LHCN-M2 (cell line): ENCODE measurements at places on chromosomes 3 and 15.
A peak's percentile ranks its signal among the peaks of the same experiment; 100 is the strongest.

DNA sequence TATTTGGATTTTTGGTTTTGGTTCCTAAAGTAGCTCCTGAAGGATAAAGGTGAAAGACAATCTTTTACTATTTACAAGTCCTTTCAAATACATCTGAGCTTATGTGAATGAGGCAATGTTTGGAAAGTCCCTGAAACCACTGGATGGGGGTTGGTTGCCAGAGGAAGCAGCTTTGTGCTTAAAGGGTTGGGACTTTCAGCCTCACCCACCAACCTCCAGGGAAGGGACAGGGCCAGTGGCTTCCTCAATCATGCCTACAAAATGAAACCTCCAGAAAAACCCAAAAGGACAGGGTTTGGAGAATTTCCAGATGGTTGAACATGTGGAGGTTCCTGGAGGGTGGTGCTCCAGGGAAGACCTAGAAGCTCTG lies 20.9 kb upstream of the ABHD17C start:
- no peak for DNase-seq

DNA sequence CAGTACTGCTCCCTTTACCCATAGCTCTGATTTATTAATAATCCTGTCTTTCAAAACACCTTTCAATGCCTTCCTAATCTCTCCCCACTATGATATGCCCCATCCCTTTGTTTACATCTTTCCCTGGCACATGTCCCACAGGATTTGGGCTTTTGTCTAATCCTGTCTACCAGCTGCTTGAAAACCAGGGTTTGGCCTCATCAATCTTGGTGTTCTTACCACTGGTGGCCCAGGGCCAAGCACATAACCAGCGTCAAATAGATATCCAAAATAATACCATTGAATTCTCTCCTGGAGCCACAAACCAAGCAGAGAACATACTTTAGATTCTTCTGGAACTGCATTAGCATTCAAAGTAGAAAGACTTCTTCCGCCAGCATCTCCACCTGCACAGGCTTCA lies 104.8 kb upstream of the PPP2R3A start:
- peak; percentile 79 for DNase-seq

- DNase-seq, result peak; percentile 75
Observed at GRCh38 chr3:151439652-151440125, 21.2 kb downstream of the IGSF10 start.

DNA sequence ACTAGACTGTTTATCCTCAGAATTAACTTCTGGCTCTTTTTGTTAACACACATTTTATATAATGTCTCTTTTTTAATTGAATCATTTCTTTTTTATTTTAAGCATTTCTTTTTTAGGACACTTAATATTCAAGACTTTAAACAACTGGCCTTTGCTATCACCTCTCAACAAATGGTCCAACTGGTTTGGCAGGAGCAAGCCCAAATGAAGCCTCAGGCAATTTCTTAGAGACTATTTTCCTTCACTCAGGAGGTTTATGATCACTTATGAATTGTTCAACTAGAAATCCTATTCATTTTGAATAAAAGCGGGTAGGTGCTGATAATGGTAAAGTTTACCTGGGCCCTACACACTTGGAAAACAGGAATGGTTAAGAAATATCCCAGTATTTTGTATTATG lies 705.6 kb upstream of the GBE1 start:
- no peak for DNase-seq

DNA sequence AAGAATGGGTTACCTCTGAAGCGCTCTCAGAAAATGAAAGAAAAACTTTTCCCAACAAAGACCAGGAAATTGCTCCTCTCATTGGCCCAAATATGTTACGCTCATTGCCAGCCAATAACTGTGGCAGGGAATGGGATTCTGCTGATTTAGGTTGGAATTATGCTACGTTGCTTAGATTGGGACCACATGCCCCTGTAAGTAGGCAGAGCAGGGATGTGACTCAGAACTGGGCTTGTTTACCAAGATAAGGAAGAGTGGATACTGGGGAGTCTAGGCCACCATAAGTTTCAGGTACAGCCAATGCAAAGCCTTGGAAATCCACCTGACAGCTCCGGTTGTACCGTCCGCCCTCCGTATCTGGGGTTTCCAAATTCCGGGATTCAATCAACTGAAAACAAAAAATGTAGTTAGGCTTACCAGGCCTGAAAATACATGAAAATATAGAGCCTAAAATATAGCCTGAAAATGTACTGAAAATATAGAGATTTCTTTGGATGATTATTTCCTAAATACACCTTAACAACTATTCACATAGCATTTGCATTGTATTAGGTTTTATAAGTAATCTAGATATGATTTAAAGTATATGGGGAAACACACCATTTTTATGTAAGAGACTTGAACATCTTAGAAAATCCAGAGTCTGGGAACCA lies 1.5 kb upstream of the TCF12 start:
- no peak for DNase-seq

DNA sequence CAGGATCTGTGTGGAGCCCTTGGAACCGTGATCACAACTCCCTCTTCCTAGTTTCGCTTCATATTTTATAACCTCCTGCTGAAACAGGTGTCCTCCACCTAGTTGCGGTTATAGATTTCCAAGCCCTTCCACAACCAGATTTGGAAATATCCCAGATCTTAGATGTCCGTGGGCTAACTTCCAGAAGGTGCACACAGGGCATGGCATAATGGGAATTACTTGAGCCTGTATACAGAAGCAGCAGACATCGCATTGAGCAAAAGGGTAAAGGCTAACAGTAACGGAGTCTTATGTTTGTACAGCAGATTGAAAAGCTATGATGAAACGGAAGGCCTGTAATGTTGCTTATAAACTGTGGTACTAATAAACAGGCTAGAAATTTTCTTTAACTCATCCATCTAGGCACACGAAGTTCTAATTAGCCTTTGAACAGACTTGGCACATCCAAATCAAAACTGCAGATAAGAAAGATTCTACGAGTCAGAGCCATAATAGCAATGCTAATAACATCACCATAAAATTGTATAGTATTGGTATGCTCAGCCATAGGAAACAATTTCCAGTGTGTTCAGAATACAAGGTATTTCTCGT lies 1.2 kb upstream of the USF3 start:
- DNase-seq, result no peak

DNA sequence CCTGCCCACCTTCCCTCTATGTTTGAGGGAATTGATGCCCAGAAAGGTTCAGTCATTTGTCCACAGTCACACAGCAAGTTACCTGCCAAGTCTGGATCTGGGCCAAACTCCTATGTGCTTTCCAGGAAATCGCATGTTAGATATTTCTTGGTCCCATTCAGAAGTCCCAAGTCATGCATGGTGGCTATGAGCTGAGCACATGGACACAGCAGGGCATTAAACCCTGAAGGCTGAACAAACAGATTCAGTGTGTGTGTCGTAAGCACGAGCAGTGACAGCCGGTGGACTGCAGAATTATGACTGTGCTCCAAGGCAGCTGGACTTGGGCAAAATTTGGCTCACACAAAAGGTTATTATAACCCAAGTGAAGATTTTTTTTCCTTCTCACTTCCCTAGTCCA lies 11.4 kb upstream of the SLC6A6 start:
- peak; percentile 95 for DNase-seq

GRCh38 chr3:112497897-112498548 lies 1.2 kb downstream of the BTLA start:
- no peak for DNase-seq

DNA sequence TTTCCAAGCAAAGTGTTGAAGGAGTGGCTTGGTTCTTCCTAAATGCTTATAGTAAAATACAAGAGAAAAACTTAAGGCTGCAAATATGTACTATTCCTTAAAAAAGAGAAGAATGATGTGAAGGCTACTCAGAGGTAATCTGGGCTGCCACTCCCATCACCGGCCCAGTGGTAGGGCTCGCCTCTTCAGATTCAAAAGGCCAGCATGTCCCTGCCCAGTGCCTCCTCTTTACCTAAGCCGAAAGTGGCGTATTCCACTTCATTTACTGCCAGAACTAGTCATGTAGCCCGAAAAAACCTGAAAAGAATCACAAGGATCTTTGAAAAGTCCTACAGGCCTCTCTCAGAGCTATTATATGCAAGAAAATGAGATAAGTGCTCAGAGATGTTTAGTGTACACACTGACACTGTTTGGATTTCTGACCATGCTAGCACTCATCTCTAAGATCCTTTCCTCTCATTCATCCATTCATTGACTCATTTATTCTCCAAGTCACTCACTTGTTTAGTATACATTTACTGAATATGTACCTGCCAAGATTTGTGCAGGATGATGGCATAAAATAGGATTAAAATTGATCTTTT lies 373.3 kb upstream of the THBS1 start:
- no peak for DNase-seq

GRCh38 chr3:97232393-97233034 lies 418.1 kb downstream of the EPHA6 start:
- no peak for DNase-seq

DNA sequence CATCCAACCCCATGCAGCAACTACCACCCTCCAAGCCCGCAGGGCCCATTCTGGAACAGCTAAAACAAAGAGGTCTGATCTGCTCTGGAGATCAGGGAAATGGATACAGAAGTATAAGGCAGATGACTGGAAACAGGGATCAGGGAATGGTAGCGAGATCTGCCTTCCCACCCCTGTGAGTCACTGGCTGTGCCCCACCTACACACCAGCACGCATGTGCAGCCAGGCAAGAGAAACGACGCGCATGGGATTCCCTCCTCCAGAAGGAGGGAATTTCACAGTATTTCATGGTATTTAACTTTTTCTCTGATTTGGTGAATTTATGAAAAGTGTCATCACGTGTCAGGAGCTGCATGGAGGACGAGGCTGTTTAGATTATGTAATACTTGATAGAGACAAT lies 116.7 kb downstream of the ARRDC4 start:
- DNase-seq, result peak; percentile 65

GRCh38 chr3:159872374-159873109 lies 116.1 kb upstream of the IL12A start:
- DNase-seq, result peak; percentile 92

GRCh38 chr3:15886521-15886920 lies 88.7 kb upstream of the ANKRD28 start:
- no peak for DNase-seq

DNA sequence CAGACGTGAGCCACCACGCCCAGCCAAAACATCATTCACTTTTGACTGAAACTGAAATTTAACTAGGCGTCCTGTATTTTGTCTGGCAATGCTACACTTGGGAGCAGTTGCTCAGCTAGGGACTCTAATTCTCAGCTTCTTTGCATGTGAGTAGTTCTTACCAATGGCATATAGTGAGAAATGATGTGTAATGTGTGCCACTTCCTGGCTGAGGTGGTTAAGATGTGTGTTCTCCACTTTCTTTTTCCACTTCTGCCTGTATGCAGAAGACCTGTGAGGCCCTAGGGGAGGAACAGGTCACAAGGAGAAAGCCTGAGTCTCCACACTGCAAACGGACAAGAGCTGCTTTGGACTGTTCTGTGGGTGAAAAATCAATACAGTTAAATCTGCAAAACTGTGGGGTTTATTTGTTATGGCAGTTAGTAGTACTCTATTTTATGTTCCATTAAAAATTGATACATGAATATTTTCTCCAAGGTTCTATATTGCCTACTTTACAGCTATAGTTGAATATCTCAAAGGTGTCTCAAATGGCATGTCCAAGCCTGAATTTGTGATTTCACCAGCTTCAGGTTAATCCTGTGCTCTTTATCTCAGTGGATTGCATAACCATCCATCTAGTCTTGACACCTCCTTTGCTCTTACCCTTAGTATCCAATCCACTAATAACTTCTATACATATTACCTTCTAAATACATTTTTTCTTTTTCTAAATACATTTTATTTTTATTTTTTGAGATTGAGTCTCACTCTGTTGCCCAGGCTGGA lies 59.3 kb downstream of the NR1D2 start:
- DNase-seq, result no peak

DNA sequence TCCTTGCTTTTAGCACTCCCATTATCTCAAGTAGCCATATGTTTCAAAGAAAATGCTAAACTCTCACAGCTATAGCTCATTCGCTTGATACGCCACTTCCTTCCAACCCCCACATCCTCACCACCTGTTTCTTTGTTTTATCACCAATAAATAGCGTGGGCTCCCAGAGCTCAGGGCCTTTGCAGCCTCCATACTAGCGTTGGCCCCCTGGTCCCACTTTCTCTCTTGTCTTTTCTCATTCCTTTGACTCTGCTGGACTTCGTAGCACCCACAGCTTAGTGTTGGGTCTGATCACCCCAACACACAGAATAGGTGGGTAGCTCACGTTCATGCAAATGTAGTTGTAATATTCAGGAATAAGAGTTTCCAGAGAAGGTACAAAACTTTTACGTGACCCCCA lies 4.1 kb upstream of the GPD1L start:
- DNase-seq, result no peak

GRCh38 chr3:124967964-124968363 lies 33.4 kb upstream of the MUC13 start:
- DNase-seq, result no peak

- DNase-seq, result peak; percentile 25
Observed at GRCh38 chr3:123651449-123652341, 66.8 kb upstream of the HACD2 start.

DNA sequence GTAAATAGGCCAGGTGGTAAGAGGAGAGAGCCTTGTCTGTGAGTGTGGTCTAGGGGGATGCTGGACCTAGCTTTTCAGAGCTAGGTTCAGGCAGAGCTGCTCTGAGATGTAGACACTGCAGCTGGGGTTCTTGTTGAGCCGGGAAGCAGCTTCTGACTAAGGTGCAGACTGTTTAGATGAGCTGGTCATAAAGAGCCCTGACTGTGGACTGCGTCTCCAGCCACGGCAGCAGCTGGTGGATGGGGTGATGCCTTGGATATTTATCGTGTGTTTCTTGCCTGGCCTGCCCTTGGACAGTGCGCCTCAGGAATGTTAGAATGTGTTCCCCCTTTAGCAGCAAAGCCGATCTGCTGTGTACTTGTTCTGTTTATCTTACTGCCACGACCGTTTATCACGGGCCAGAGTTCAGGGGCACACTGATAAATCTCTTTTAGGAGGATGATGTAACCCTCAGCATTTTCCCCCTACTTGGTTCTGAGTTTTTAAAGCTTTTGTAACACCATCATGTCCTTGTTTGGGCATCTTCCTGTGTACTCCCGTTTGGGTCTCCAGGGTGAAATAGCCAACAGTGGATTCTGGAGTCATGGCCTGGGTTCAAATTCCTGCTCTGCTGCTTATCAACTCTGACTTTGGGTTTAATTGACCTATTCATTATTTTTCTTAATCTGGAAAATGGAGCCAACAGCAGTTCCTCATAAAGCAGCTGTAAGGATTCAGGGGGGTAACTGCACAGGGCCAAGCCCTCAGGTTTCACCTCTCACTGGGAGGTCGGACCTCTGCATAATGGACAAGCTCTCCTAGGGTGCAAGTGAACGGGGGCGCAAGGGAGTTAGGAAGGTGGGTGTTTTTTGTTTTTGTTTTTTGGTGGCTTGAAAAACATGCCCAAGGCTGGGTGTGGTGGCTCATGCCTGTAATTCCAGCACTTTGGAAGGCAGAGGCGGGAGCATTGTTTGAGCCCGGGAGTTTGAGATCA lies 51.4 kb downstream of the FLNB start:
- DNase-seq, result peak; percentile 90

DNA sequence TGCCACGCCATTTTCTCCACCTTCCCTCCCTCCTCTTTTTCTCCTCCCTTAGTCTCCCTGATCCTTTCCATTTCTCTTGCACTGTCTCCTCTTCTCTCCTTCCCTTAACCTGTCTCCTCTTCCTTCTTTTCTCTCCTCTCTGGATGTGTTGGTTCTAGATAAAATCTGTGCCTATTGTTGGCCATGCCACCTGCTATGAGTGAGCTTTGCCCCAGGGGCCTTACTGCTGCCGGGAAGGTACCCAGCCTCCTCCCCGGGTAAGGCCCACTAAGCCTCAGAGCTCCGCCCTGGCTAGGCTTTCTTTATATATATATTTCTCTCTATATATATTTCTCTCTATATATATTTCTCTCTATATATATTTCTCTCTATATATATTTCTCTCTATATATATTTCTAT lies 14.7 kb downstream of the GPD1L start:
- DNase-seq, result no peak
